Left colon (tissue), 2 donors: ENCODE measurements at places on chromosomes 6 and 20.

DNA sequence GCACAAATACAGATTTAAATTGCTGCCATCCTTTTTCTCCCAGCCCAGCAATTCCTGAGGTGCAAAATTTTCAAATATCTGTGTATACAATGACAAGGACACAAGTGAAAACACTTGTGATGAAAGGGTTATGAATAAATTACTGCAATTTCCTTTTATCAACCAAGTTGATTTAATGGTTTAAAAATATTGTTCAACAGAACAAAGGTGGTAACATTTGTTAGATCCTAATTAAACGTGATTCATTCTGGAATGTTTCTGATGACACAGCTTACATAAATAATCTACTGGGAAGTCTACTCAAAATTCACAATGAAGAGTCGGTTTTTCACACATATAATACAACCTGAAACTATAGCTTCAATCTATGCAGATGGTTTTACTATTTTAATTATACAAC lies 17.1 kb downstream of the B4GALT5 start:
- no peak for DNase-seq

DNA sequence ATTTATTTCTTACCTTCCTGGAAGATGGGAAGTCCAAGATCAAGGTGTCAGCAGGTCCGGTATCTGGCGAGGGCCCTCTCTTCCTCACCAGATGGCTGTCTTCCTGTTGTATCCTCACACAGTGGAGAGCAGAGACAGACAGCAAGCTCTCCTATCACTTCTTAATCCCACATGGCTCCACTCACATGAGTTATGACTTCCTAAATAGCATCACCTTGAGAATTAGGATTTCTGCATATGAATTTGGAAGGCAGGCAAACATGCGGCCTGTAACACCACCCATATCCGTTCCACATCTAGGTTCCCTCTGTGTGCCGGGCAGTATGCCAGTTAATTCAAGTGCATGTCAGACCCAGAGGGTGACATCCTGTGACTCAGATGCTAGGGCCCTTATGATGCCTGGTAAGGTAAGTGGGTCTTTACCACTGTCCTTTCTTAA lies 2.1 kb downstream of the RAET1E start:
- DNase-seq: peak; percentile 23

DNA sequence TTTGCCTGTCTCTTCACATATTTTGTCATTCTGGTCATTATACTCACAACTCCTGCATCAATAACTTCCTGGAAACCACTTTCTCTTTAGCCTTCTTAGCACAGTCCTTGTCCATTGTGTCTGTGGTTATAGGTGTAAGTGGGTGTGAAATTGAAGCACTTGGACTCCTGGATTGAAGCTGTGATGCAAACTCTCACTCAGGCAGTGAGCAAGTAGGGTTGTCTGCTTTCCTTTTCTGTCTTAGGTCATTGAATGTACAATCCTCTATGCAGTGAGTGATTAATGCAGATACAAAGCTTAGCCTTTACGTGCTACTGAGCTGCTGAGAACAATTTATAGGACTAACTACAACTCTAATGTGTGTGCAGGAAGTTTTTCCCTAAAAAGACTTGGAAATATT lies 54.8 kb downstream of the ADGRB3 start:
- no peak for DNase-seq

- DNase-seq: no peak
Measured at GRCh38 chr20:10591946-10592521, 81.8 kb downstream of the JAG1 start.

- DNase-seq: no peak
Measured at GRCh38 chr6:11367638-11368199, 135.3 kb upstream of the NEDD9 start.

DNA sequence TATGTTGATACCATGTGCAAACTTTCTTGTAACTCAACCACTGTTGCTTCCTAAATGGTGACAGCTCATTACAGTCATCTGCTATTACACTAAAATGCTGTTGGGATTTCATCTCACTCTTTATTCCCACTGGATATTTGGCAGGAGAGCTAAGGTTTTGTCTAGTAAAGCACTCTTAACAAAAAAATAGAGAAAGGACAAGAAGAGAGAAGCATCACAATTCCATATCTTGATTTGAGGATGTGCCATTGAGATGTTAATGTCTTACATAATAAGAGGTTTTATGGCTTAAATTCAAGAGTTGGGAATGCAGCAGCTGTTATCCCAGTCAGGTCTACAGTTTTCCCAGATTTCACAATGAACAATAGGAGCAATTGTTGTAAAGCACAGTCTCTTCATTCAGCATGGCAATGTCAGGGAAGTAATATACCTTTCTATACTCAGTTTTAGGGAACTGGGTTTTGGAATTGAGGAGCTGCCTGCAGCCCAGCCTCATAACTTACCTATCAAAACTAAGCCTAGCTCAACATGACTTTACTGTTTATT lies 134.9 kb downstream of the ISM1 start:
- no peak for DNase-seq
